ENCODE measurements at places on chromosomes 6 and 20.
A peak's percentile ranks its signal among the peaks of the same experiment; 100 is the strongest.

GRCh38 chr20:3430376-3431069 lies 23.1 kb upstream of the DNAAF9 start:
- DNase-seq = no peak

- peak; percentile 80 for DNase-seq
Observed at GRCh38 chr6:100088009-100088408, 94.0 kb upstream of the MCHR2 start.

DNA sequence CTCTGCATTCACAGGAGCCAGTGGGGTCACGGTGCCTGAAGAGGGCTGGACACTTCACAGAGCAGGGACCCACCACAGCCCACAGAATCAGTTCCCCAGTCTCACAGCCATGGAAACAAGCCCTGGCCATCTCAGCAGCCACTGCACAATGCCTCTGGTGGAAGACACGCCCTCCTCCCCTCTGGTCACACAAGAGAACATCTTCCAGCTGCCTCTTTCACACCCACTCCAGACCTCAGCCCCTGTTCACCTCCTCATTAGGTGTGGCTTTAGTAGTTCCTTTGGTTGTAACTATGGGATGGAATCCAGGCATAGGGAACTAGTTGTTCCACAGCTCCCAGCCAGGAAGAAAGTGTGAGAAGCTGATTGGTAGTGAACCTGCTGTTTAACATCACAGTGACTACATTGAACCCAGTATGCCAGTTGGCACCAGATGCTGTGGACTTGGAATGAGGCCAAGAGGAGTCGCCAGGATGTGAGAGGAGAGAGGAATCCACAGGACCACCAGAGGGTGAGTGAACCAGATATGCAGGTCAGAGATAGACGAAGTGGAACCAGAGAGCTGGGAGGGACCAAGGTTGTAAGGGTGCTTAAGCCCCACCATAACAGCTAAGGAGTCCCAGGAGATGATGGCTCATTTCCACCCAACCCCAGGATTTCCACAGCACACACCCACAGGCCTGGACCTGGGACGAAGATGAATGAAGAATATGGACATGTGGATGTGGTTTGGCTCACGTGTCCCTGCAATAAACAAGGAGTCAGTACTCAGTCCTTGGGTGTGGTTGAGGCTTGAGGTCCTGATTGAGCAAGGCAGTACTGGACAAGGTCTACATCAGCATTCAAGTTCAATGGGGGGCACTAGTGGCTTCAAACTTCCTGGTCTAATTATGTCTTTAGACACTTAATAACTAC lies 8.8 kb upstream of the BTN3A3 start:
- DNase-seq = no peak

DNA sequence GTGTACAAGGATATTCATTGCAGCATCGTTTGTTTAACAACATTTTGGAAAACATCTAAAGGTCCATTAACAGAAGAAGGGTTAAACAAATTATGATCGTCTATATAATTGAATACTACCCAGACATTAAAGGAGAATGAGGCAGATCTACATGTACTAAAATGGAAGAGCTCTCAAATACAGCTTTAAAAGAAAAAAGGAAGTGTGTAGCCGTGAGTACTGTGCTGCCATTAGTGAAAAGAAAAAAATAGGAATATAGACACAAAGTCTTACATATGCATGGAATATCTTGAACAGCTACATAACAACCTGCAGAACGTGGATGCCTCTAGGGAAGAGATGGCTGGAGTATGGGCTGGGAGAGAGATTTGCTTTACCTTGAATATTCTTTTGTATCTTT lies 37.9 kb downstream of the PRDM1 start:
- no peak for DNase-seq

- peak; percentile 88 for DNase-seq
Observed at GRCh38 chr6:26556263-26557070, 18.3 kb downstream of the HMGN4 start.

DNA sequence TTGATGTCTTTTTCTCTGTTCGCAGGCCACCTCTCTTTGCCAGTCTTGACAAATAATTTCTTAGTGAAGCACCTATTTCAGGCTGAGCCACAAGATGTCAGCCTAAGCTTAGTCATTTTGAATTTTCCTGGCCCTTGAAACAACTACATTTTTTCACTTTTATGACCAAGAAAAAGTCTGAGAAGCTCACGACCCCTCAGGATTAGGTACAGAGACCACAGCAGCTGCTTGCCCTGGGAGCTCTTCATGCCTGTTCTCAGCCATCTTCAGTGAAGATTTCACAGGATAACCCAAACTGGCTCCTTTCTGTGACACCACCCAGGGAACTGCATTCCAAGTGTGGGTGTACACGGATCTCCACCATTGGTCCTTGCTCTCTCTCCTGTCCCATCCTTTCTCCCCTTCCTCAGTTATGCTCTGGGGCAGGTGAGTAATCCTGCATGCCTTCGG lies 38.4 kb upstream of the SPTLC3 start:
- DNase-seq = peak; percentile 71

- DNase-seq = no peak
Observed at GRCh38 chr6:10610289-10610688, 84.1 kb downstream of the C6orf52 start.

- DNase-seq = no peak
Observed at GRCh38 chr6:8743170-8743745, 307.9 kb upstream of the SLC35B3 start.

DNA sequence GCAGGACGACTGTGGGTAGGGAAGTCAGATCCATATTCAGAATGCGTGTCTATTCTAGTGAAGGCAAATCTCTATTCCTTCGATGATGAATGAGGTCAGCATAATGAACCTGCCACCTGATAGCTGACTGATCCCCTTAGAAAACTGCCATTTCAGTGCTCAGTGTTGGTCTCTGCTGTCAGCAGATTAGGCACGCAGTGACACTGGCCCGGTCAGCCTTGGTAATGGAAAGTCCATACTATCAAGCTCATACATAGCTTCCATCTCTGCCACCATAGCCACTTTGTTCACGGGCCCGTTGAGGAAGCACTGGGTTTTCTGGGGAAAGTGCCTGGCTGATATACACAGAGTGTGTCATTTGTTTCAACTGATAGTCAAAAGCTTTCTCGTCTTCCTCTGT lies 54.0 kb downstream of the C6orf52 start:
- no peak for DNase-seq

- DNase-seq = no peak
Observed at GRCh38 chr6:34425132-34425497, 754 bp downstream of the RPS10 start.

DNA sequence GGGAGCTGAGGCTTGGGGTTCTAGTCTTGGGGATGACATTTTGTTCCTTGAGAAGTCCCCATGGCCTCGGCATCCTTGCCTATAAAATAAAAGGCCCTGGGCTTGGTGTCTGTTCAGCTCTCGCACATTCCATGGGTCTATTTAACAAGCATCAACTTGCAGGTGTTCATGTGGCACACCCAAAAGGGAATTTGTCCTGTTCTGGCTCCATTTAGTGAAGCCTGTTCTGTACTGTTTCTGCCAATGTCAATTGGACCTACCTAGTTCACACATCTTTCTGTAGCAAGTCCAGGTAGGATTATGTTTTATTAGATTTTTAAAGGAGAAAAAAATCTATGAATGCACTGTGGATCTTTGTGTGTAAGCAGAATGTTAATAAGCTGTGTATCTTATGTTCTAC lies 262.0 kb downstream of the HIVEP2 start:
- DNase-seq = no peak

DNA sequence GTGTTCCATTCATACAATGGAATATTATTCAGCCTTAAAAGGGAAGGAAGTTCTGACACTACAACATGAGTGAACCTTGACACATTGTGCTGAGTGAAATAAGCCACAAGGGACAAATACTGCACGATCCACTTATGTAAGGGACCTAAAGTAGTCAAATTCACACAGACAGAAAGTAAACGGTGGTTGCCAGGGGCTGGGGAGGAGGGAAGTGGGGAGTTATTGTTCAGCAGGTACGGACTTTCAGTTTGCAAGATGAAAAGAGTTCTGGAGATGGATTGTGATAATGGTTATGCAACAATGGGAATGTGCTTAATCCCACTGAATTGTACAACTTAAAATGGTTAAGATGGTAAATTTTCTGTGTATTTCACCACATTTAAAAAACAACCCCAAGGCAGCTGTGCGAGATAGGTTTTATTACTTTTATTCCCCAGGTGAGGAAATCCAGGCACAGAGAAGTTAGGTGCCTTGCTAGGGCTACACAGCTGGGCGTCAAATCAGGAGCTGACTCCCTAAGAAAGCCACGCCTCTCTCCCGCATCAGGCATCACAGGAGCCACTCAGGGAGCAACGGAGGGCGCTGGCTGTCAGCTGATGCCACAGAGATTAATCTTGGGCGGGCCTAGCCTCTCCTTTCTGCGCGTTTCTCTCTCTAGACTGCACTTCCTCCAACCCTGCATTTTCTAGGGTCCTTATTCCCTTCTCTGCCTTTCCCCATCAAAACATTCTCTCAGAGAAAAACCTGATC lies 9.3 kb upstream of the TRAF3IP2 start:
- DNase-seq = no peak

- peak; percentile 65 for DNase-seq
Observed at GRCh38 chr6:31113861-31114540, 599 bp upstream of the PSORS1C1 start.

DNA sequence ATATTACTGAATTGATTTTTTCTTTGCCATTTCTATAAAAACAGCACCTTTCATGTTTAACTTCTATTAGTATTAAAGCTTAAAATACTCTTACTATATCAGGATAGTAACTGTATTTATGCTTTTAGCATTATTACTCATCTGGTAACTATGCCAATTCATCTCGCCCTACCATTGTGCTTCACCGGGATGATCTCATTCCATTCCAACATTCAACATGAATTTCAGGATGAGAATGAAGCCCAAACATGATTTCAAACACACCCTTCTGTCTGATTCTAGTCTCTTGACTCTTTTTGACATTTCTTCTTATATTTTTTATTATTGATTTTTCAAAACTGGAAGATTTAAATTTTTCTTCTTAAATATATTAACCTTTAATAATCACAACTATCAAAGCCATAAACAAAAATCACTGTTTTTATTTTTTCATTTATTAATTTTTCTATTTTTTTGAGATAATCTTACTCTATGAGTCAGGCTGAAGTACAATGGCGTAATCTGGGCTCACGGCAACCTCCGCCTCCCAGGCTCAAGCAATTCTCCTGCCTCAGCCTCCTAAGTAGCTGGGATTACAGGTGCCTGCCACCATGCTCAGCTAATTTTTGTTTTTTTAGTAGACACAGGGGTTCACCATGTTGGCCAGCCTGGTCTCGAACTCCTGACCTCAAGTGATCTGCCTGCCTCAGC lies 46.7 kb downstream of the GJA1 start:
- DNase-seq = peak; percentile 45

DNA sequence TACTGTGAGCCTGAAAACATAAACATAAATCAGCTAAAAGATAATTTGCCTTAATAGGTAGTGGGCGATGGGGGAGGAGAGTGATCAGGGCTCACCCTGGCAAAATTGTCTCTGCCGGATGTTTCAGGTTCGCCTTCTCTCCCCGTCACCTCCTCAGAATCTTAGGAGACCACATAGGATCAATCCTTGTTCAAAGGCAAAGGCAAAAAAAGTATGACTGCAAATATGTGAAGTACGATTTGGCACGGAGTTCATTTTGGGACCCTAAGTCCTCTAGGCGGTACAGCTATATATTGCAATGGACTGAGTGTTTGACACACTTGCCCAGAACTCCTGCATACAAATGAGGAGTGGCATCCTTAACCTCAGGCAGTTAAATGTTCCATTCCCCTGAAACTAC lies 649.2 kb upstream of the FLRT3 start:
- DNase-seq = no peak

GRCh38 chr6:24344976-24345375 lies 12.9 kb downstream of the DCDC2 start:
- no peak for DNase-seq

DNA sequence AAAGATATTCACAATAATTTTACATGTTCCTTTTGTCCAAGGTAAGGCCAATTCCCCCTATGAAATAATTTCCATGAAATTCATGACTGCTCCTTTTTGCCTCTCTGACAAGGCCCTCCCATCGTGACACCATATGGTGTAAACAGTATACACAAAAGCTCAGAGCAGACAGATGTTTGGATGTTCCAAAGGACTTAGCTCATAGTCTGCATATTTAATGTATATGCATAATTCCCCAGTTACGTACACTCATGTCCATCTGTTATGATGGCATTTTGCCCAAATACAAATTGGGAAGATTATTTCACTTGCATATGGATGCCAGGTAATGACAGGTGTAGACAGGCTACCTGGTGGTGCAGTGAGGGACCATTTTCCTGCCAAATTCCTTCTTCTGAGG lies 376.5 kb downstream of the KHDRBS2 start:
- DNase-seq = peak; percentile 6

DNA sequence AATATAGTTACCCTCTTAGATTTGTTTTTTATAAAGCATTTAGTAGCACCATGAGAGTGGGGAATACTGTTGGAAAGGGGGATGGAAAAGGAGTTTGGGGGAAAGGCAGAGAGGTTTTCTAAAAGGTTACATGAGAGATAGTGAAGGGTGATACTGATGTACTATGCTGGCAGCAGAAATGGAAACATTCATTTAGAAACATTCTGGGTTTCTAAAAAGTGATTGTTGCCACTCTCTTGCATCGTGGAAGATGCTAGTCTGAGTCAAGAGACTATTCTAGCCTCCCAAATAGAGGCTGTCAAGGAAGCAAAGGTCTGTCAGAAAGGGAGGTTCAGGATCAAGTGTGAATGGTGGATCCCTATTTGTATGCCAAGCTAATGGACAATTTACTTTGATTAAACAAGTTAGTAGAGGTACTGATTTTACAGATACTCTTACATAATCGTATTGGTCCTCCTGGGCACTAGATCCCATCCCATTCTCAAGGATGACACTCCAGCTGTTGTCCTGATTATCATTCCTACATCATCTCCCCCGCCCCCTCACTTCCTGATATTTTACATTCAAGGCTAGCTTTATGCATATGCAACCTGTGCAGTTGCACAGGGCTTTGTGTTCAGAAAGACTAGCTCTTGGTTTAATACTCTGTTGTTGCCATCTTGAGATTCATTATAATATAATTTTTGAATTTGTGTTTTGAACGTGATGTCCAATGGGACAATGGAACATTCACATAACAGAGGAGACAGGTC lies 15.4 kb upstream of the ABT1 start:
- no peak for DNase-seq

DNA sequence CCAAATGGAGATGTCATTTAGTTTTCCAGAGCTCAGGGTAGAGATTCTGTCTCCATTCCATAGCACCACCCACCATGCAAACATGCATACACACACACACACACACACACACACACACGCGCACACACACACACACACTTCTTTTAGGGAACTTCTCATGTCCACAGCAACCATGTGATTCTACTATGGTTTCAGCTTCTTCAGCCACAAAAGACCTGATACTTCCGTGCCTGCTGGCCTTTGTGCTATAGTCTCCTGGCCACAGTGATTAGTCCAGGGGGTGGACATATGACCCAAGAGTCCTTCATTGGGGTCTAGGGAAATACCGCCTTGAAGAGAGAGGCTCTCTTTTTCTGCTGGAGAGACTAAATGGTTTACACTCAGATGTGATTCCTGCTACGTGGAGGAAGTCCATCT lies 53.5 kb downstream of the CARMIL1 start:
- no peak for DNase-seq

DNA sequence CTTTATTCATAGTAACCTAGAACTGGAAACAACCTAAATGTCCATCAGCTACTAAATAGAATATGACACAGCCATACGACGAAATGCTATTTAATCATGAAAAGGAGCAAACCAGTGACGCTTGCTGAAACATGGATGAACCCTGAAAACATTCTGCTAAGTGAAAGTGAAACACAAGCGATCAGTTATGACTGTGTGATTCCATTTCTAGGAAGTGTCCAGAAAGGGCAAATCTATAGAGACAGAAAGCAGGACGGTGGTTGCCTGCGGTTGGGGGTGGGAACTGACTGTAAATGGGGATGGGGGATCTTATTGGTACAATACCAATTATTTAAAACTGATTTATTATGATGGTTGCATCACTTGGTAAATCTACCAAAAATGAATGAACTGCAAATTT lies 126.8 kb downstream of the IPCEF1 start:
- DNase-seq = no peak

All from muscle of back (tissue), 13 donors.